ENCODE measurements at places on chromosomes 12 and 14.

GRCh38 chr14:94542111-94542810, 19.0 kb upstream of the SERPINA4 start:
- DNase-seq = peak; percentile 80

DNA sequence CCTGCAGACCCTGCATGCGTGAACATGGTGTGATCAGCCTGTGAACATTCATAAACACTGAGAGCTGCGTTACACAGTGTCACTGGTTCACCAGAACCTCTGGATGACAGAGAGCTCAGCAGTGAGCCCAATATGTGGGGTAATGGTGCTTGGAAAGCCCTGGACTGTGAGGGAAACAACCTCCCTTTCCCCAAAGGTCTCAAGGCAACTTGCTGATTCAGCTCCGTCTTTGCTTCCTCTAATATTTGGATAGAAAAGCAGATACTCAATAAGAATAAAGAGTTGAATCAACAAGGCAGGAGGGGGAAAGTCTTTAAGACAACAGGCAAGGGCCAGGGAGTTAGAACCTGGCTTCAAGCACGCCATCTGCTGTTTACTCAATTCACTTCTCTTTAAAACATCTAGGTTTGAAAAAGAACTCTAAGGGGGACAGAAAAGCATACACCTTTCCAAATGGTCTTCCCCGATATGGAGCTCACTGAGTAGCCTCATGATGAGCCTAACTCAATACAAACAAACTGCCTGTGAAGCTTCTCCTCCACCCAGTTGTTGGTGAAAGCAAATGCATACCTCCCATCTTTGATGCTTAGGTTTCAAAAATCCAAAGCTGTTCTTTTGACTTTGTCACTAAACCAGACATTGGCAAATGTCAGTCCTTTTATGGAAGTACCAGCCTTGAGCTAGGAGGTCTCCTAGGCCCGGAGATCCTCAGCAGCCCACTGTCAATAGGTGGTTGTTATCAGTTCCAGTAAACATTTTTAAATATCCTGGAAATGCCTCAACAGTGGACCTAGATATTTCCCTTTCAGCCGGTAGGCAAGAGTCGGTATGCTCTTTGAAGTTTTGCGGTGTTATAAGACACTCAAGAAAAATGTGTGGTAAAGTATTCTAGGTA, 76.1 kb downstream of the SAMD4A start:
- no peak for DNase-seq

- no peak for DNase-seq
These were observed 71.6 kb downstream of the ASCL4 start for GRCh38 chr12:107845980-107846659.

DNA sequence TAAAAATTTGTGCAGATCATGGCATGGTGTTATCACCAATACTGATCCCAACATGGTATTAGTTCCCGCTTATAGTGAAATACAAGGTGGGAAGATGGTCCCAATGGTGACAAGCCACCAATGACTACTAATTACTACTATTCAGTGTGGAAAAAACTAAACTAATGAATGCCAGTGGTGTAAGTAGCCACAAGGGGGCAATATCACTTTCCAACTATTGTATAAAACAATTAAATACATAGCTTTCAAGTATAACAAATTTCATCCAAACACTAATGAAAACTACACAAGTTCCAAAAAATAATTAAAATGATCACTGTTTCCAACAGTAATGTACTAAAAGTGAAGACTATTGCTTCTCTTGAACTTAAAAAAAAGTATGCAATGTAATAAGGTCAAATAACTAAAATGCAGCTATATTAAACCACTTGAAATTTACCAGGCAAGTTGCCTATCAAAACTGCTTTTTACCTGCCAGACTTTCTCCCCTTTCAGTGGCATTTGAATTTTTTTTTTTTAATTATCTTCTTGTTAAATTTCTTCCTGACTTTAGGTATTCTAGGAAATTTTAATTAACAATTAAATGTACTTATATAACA, 58.0 kb downstream of the PAPLN start:
- DNase-seq = no peak

- no peak for DNase-seq
These were observed 122.7 kb upstream of the LMNTD1 start for GRCh38 chr12:25675808-25676207.

Measured in osteocyte (in vitro differentiated cells).